ENCODE measurements at places on chromosomes 11 and 22. TPM values are rescaled to one million over a fixed set of nuclear protein-coding genes. Genes with fewer than 3 reads are reported as not detected.
A peak's percentile ranks its signal among the peaks of the same experiment; 100 is the strongest.

The RAG1 gene
- 0.23 TPM for total RNA-seq

The TYMP gene
- total RNA-seq: 3.7 TPM

The SLC5A12 gene
- total RNA-seq: 0.44 TPM

The TMA7B gene
- total RNA-seq: not detected

The B4GALNT4 gene
- 35.6 TPM for total RNA-seq

The UCP3 gene
- total RNA-seq: 1.2 TPM

The VWA5A gene
- total RNA-seq: 1.3 TPM

The MLC1 gene
- total RNA-seq: 0.14 TPM

The TRPM5 gene
- total RNA-seq: not detected

The SRSF8 gene
- total RNA-seq: 44.5 TPM

GRCh38 chr11:31651822-31652221 is 142.3 kb downstream of the ELP4 start:
- DNase-seq: no peak

DNA sequence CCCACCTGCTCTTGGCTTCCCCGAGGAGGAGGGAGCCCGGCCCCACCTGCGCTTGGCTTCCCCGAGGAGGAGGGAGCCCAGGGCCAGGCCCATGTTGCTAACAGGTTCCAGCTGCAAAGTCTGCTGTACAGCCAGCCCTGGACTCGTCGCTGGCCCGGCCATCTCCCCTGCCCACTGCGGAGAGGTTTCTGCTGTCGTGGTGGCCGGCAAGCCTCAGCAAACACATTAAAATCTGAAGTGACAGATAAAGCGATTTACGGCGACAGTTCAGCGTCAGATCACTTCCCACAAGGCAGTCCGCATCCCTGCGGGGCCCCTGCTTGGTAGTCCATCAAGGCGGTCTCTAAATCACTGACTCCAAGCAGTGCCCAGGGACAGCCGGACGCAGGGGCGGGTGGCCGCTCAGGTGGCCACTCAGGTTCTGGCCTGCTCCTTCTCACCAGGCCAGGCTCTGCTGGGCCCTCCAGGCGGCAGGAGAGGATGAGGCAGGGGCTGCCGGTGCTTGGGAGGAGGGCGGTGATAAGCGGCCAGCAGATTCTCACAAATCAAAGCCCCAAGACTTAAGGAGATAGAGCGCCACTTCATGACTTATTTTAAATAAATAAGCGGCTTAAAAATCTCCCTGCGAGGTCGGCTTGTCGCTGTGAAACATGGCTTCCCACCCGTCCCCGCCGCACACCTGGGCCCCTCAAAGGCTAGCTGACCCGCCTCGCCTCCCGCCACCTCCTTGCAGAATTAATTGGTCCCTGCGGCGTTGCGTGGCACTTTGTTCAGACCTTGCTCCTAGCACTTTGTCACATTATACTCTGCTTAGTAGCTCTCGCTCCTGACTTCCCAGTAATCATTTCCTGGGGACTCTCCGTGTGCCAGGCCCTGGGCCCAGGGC is 21.1 kb downstream of the MACROD1 start:
- no peak for DNase-seq

DNA sequence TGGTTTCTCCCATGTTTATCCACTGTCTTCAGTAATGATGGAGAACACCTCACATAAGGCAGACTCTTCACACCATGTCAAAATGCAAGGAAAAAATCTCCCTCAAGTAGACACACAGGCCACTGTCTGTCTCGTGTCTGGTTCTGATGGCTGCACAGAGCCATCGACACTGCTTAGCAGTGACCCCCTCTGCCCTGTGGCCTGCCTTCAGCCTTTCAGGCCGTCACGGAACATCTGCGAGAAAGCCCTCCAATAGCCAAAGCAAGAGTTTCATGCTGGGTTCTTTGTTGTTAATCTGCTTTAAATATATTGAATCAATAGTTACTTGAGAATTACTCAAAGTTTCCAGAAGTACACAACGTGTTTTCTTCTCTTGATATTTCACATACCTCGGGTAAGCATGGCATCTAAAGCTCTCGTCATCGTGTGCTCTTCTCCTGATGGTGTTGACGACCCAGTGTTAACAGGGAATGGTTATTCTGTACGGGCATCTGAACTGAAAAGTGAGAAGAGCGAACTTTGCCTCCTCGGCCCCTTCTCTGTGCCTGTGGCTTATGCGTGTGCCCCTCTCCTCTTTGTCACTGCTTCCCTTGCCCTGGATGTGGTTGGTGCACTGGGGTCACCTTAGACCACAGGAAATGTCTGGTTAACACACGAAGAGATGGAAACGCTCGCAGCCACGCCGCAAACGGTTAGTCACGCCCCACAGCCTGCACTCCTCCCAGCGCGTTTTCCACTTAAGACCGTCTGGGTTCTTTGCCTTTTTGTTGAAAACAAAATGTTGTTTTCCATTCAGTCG is 33.4 kb upstream of the CTTN start:
- no peak for DNase-seq

DNA sequence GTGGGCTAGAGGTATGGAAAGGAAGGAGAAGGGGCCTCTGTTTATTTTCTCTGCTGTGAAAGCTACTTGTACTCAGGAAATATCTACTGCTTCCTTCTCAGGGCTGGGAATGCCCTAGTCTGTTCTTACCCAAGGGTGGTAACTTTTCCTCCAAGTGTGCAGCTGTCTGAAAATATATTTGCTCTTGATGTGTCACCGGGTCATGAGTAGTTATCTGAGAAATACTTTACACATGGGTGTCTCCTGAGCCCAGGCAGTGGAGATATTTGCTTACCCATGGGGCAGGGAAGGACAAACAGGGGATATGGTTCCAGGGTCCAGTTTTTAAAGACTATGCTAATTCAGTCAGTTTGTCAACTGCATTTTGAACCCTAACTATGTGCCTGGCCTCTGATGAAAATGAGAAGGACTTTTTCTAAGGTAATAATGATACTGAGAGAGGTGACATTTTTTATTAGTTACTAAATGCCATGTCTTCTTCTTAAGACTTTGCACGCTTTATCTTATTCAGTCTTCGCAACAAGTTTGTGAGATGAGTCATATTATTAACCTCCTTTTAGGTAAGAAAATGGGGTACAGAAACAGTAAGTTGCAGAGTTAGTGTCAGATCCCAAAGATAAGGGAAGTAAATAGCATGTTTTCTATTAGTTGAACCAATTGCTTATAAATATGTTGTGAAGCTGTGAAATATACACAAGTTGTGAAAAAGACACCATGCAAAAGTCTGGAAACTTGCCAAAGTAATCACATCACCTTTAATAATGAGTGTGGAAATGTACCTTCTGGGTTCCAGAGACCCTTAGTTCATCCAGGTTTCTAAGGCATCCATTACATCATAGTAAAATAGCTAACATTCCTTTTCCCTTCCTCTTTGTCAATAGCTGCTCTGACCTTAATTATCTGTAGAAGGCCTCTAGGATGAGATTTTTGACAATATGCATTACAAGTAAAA is 22.9 kb downstream of the SYTL2 start:
- peak; percentile 79 for DNase-seq

GRCh38 chr11:69658626-69659450 is 16.3 kb downstream of the LTO1 start:
- DNase-seq: peak; percentile 29

DNA sequence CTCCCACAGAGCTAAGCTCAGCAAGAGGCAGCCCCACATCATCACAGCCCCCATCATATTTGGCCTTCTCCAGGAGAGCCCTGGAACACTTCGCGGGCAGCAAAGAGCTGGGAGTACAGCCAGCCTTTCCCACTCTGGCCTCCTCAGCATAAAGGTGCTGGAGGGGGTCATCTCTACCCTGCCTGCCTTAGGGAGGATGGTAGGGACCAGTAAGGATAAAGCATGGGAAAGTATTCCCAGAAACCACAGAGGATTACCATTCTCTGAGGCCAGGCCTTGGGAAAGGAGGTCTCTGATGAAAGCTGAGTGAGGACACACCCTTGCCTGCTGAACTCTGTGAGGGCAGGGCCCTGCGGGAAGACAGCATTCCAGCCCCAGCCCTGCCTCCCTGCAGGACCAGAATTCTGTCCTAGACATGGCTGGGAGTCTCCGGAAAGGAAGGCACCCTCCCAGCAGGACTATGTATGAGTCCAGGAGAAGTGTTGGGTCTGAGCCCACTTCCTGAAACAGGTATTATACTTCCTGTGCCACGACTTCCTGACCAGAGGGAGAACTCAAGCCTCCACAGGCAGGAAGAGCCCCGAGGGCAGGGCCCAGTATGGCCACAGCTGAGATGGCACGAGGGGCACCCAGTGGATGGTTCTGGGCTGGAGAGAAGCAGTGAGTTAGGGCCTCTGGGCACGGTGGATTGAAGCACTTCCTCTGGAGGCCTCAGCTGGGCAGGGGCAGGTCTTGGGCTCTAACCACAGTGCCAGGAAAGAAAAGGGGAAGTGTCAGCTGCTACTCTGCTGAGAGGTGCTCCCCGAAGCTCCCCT is 12.9 kb upstream of the CASTOR1 start:
- no peak for DNase-seq

- DNase-seq: no peak
Observed at GRCh38 chr11:77026743-77027142, 7.5 kb upstream of the B3GNT6 start.

DNA sequence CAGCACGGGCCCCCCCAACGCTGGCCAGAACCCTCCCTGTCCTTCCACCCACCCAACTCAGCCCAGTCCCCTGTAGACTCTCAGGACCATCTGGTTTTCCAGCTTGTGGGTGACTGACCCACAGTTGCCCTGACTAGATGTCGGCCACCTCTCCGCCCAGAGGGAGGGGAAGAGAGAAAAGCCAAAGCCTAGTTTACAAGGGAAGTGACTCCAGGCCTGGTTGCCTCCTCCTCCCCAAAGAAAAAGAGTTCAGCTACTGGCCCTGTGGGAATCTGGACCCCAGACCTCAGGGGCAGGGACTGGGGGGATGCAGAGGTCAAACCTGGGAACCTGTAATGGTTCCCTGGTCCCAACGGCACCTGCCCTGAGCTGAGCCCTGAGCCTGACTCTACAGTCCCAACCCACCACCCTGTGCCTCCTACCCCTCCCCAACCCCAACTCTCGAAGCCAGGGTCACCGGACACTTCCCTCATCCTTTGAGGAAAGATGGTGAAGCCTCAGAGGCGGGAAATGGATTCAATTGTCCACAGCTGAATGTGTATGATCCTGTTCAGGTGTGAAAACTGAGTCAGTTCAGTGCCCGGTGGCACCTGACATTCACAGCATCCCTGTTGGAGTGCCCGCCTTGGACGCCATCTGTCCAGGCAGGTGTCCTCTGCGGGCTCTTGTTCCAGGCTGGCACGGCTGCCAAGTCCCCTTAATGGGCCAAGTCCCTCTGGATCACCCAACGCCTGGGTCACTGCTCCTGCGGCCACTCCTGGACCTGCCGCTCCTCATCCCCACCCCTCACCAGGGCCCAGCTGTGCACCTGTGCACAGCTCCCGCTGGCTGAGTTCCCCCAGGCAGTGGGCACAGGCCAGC is 21.0 kb upstream of the WNT7B start:
- no peak for DNase-seq

- peak; percentile 57 for DNase-seq
Observed at GRCh38 chr22:49992921-49993648, 19.5 kb downstream of the IL17REL start.

- DNase-seq: no peak
Observed at GRCh38 chr11:66689661-66690590, 12.2 kb upstream of the RBM4B start.

- no peak for DNase-seq
Observed at GRCh38 chr11:16804104-16804947, 65.9 kb downstream of the C11orf58 start.

GRCh38 chr22:18991821-18992442 is 55.8 kb upstream of the PRODH start:
- no peak for DNase-seq

DNA sequence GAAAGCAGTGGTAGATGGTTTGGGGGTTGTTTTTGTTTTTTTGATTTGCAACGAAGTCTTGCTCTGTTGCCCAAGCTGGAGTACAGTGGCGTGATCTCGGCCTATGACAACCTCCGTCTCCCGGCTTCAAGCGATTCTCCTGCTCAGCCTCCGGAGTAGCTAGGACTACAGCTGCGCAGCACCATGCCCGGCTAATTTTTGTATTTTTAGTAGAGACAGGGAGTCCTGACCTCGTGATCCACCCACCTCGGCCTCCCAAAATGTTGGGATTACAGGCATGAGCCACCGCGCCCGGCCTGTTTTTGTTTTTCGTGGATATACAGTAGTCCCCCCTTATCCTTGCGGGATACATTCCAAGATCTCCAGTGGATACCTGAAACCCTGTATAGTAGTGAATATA is 6.6 kb downstream of the EP300 start:
- DNase-seq: no peak

DNA sequence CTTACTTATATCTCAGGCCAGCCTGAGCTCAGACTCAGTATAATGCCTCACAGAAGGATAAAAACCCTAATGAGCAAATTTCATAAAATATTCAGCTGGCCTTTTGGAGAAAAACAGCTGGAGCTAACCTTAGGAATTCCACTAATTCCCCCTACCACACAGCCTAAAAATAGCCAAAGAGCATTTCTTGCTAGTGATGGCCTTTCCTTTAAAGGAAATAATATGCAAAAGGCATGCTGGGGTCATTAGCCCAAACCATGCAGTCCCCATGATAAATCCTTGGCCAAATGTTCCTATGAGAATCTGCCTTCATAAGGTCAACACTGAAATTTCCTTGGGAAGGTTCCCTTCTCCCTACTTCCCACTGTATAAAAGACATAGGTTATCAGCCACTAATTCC is 38.2 kb downstream of the SYTL2 start:
- DNase-seq: no peak

DNA sequence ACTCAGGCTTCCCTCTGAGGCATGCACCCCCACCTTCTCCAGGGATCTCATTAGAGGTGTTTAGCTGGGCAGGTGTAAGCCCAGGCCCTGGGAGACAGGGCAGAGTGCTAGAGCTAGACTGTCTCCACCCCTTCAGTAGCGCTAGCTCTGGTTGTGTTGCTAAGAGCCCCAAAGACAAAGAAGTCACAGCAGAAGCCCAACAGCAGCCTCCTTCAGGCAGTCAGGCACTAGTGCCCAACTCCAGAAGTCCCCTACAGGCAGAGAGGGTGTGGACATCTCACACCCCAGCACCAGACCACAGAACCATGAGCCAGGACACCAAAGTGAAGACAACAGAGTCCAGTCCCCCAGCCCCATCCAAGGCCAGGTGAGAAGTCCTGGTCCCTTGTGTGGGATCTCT is at the start of gene CNGA4:
TSS of gene CNGA4 (plus strand) at position 188 of the 400 bp plus-strand sequence. CDS start at position 306, 118 bp downstream.
- DNase-seq: no peak

GRCh38 chr22:29105468-29105867 is 32.6 kb downstream of the KREMEN1 start:
- DNase-seq: no peak
